Bone marrow (tissue), 2 donors: ENCODE measurements at places on chromosomes 5 and 9.

DNA sequence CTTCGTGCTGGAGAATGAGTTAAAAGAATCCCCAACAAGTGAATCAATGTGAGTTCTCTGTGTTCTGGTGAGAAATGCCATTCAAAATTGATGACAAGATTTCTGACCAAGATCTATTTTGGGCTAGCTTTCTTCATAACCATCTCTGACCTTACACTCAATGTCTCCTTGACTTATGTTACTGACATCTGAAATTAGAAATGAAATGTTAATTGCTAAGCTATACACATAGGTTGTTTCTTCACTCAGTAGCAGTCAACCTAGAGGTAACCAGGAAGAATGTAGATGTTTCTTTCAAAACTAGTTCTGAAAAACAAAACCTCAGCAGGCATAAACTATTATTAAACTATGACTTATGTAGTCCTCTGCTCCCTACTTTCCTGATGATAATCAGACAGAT lies 2220.7 kb upstream of the C9orf72 start:
- DNase-seq, result no peak

DNA sequence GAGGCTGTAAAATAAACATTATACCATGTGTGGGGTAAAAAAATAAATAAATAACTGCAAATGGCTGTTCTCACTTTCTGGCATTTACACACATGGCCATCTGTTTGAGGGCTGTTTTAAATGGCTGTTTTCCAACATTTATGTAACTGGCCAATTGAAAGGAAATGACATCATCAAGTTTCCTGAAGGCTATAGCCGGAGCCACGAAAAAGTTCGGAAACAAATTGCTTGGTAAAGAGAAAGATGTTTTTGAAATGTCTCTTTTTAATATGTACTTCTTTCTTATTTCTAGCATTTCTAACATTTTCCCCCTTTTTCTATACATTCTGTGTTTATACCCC lies 95.4 kb upstream of the DAB2 start:
- DNase-seq, result no peak

- no peak for DNase-seq
Observed at GRCh38 chr5:18526792-18527405, 892.6 kb downstream of the TAF11L14 start.

- no peak for DNase-seq
Observed at GRCh38 chr9:7368410-7369292, 430.9 kb downstream of the DMAC1 start.

- no peak for DNase-seq
Observed at GRCh38 chr5:61307611-61308010, 24.4 kb upstream of the ZSWIM6 start.

GRCh38 chr9:132651259-132651658 lies 18.5 kb downstream of the DDX31 start:
- no peak for DNase-seq

GRCh38 chr9:87595610-87596009 lies 97.9 kb downstream of the DAPK1 start:
- DNase-seq, result no peak

DNA sequence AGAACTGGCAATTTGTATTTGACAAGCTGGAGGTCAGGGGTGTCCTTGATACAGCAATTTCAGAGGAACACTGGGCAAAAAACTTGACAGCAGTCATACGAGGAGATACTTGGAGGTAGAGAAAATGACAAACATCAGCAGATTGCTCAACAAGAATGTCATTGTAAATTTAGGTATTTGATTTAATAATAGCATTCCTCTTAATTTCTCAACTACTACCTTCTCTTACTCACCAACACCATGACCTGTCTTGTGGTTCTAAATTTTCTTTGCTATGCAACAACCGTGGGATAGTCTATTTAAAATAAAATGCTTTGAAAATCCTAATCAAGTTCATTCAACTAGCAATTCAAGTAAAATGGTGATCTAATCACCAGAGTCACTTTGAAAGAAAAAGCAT lies 128.4 kb downstream of the DNAH5 start:
- no peak for DNase-seq

DNA sequence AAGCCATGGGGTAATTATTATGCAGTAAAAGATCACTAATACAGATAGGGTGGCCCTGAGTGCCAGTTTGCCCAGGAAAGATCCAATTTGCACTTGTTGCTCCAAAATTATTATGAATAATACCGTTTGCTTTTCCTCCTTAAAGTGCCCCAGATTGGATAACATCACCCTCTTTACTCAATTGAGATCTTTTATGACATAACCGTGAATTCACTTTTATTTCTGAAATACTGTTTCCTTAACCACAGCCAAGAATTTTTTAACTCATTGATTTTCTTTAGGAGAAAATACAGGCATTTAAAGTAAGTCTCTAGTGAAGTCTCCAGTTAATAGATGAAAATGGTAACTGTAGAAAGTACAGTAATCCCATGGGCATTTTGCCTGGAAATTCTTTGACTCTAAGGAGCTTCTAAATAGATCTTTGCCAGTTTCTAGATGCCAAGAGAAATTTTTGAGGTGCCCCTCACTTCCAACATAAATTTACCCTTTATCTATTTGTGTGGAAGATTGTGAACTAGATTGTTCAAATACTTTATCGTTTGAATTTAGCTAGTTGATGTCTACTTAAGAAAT lies 99.2 kb downstream of the UHRF2 start:
- DNase-seq, result no peak

- no peak for DNase-seq
Observed at GRCh38 chr9:37676411-37676830, 25.7 kb downstream of the FRMPD1 start.

GRCh38 chr5:1510151-1510561 lies 13.6 kb downstream of the LPCAT1 start:
- DNase-seq, result no peak

DNA sequence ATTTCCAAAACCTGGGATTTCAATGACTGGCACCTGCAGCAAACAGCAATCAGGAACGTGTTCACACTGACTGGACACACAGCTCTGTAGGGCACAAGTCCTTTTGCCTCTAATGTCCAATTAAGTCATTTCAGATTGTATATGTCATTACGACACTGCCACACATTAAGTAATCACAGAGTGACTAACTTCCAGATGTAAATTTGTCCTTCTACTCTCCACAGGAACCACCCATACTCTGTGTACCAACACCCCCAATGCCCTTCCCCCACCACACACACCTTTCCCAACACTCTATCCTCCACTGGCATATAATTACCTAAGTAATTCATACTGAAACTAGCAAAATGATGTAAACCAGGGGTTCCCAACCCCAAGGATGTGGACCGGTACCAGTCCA lies 30.5 kb downstream of the LARS1 start:
- DNase-seq, result no peak

DNA sequence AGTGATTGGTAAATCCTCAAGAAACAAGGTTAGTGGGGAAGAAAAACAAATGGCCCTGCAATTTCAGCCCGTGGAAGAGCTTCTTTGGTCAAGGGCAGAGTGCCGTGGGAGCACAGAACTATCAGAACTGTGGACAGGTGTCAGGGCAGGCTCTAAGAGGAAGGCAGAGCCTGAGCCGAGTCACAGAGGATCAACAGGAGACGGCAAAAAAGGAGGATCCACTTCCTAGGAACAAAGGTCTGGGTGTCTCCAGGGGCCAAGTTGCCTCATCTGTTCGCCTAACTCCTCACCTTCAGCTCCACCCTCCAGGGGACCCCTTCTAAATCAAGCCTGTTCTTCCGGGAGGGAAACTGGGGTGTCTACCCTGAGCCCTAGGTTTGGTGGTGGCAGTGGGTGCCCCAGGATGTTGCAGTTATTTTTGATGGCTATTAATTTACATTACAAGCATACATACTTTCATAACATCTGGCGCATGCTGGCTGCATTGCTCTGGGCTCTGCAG lies 88.0 kb downstream of the FEM1C start:
- DNase-seq, result no peak
